Activated CD4-positive, alpha-beta T cell treated with anti-CD3 and anti-CD28 coated beads, Interleukin-2, amount 10 ng/mL, durations not matched to agents 24 days and 14 days (primary cell): ENCODE measurements at places on chromosomes 4 and X.

DNA sequence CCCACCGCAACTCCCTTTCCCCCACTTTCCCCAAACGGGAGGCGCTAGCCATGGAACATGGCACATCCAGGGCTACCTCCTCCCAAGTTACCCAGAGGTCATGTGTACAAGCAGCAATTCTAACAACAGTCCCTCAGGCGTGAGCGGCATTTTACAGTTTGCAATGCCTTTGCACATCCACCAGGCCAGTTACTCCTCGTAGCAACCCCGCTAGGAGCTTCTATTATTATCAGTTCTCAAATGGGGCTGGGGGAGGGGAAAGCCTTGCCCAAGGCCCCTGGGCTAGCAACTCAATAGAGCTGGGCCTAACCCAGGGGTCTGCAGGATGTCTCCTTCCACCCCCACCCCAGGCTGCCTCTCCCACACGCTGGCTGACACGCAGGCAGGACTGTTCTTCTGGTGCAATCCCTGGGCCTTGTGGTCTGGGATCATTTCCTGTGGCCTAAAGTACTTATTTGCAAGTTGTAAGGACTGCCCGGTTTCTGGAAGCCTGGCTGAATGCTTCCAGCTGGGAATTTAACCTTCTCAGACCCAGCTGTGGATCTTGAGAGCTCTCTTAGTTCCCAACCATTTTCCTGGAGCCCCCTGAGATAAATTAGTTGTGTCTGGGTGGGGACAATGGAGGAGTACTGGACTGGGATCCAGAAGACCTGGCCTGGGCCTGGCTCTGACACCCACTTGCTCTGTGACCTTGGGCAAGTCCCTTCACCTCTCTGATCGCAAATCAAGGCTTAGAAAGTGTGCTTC lies 27.7 kb downstream of the PJA1 start:
- DNase-seq: no peak

DNA sequence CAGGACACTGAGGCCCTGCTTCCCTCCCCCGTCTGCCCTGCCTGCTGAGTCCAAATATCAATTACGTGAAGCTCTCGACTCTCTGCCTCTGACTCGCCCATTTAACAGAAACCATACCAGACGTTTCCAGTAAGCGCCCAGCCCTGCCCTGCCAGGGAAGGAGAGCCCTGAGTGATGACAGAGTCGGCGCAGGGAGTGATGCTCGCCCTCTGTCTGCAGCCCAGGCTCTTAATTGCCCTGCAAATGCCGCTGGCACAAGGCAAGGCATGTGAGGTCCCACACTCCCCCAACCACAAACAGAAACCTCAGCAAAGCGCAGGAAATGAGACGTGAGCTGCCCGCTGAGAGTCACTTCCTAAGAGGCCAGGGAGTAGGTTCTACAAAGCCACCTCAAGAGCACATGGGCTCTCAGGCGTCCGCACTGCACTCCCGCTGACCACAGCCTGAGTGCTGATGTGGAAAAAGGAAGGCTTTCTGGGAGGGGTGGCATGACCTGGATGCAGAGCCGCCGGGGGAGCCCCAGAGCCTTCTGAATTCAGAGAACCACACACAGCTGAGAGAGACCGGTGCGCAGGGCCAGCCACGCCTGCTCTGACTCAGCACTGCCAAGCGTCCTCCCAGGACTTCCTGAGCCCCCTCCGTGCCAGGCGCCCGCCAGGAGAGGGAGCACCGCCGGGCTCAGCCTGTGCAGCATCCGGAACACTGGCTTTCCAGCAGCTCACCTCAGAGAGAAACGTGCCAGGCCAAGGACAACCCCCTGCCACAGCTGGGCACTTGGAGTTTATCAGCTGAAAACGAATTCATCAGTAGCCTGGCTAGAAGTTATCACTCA lies 5.3 kb downstream of the ZFYVE28 start:
- peak; percentile 97 for DNase-seq

- DNase-seq: no peak
Measured at GRCh38 chrX:31314921-31315320, 243.1 kb upstream of the FTHL17 start.

- no peak for DNase-seq
Measured at GRCh38 chrX:109797311-109797975, 64.4 kb upstream of the ACSL4 start.

- DNase-seq: no peak
Measured at GRCh38 chr4:76205476-76205875, 8.1 kb downstream of the SCARB2 start.

DNA sequence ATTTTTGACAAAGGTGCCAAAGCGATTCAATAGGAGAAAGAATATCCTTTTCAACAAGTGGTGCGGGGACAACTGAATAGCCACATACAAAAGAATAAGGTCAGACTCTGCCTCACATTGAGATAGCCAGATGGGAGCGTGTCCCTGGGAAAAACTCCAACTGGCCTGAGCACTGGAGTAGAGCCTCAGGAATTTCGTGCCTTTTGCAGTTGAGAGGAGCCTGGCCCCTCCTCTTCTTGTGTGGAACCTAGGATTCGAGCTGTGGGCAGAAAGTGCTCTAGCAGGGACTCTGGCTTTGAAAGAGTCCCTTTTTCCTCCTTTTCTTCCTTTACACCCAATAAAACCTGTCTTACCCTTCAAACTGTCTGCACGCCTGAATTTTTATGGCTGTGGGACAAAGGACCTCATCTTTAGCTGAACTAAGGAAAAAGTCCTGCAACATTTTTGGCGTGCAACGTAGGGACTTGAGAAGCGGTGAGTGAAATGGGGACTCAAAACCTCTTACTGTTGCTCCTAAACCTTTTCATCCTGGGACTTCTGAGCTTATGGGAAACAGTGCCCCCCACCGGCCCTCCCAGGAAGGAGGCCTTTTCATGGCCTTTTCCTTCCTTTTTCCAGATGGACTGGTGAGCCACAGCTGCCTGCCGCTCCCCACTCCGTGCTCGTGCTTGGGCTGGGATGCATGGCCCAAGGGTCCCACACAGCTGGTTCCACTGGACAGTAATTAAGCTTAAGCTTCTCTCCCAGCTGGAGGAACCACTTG lies 68.6 kb downstream of the BMP15 start:
- no peak for DNase-seq
